ENCODE measurements at places on chromosomes 3 and 15. TPM values are rescaled to one million over a fixed set of nuclear protein-coding genes. Genes with fewer than 3 reads are reported as not detected.

Gene PRR23C
- not detected for polyA plus RNA-seq

Gene ZBED2
- not detected for polyA plus RNA-seq

Gene PLA2G4D
- 0.20 TPM for polyA plus RNA-seq

Gene C3orf22
- polyA plus RNA-seq: not detected

Gene GPR149
- polyA plus RNA-seq: not detected

Gene BAHD1
- polyA plus RNA-seq: 23.4 TPM

Gene CHST13
- 15.6 TPM for polyA plus RNA-seq

Gene DTX3L
- 1.9 TPM for polyA plus RNA-seq

Gene SAXO2
- 1.9 TPM for polyA plus RNA-seq

Gene GOLGA8R
- not detected for polyA plus RNA-seq

Gene TPRA1
- polyA plus RNA-seq: 40.4 TPM

Gene PLA2G4B
- 9.2 TPM for polyA plus RNA-seq

Gene TMC3
- not detected for polyA plus RNA-seq

Gene BLM
- 15.2 TPM for polyA plus RNA-seq

Gene SLC24A5
- not detected for polyA plus RNA-seq

Gene RNU5B-1
- polyA plus RNA-seq: not detected

Gene HTR3E
- not detected for polyA plus RNA-seq

Gene ZIC1
- polyA plus RNA-seq: 0.80 TPM

Gene ROPN1
- 0.06 TPM for polyA plus RNA-seq

Gene SLC35G2
- polyA plus RNA-seq: 2.4 TPM

Gene RASGRF1
- polyA plus RNA-seq: 0.42 TPM

Gene SLC9C1
- polyA plus RNA-seq: 0.15 TPM

Gene SPINK8
- polyA plus RNA-seq: not detected

Gene TF
- polyA plus RNA-seq: 0.02 TPM

Gene IL12A
- polyA plus RNA-seq: 0.92 TPM

Gene SCN11A
- 0.21 TPM for polyA plus RNA-seq

Gene EIF4G1
- polyA plus RNA-seq: 318 TPM

Gene ATP10A
- polyA plus RNA-seq: 1.4 TPM

Gene P2RY14
- not detected for polyA plus RNA-seq

Gene FSIP1
- 0.08 TPM for polyA plus RNA-seq

Gene SLC28A1
- polyA plus RNA-seq: 0.03 TPM

Gene CYP1A1
- polyA plus RNA-seq: 0.22 TPM

Gene ADPRH
- 2.3 TPM for polyA plus RNA-seq

Gene TMEM207
- not detected for polyA plus RNA-seq

Gene WDR82
- 25.8 TPM for polyA plus RNA-seq

Gene PARP15
- 0.33 TPM for polyA plus RNA-seq

Gene BSN
- polyA plus RNA-seq: 0.83 TPM

Gene CGNL1
- 20.4 TPM for polyA plus RNA-seq

Gene COL6A5
- 0.05 TPM for polyA plus RNA-seq

Gene PTH1R
- 0.57 TPM for polyA plus RNA-seq

Gene CLDN18
- not detected for polyA plus RNA-seq

Gene NDN
- polyA plus RNA-seq: 40.9 TPM

Gene SLC7A14
- 0.21 TPM for polyA plus RNA-seq

Gene PARP3
- 2.1 TPM for polyA plus RNA-seq

Gene SAMD7
- not detected for polyA plus RNA-seq

Gene RAB6B
- 7.9 TPM for polyA plus RNA-seq

Gene UROC1
- polyA plus RNA-seq: 0.09 TPM
